ENCODE measurements at places on chromosomes 3 and 15. TPM values are rescaled to one million over a fixed set of nuclear protein-coding genes. Genes with fewer than 3 reads are reported as not detected.

Gene TMCO5A
- total RNA-seq = not detected

- H3K27ac ChIP-seq = peak overlapping the region; percentile 43
- DNase-seq = no peak
- peaks cover 25% of the 10 kb centered on the region for H3K4me1 ChIP-seq
- peaks cover 18% of the 10 kb centered on the region for H3K36me3 ChIP-seq
- H3K27me3 ChIP-seq = no peaks in the 10 kb centered on the region
Measured at GRCh38 chr3:170144437-170144843, 37.1 kb downstream of the PHC3 start.

DNA sequence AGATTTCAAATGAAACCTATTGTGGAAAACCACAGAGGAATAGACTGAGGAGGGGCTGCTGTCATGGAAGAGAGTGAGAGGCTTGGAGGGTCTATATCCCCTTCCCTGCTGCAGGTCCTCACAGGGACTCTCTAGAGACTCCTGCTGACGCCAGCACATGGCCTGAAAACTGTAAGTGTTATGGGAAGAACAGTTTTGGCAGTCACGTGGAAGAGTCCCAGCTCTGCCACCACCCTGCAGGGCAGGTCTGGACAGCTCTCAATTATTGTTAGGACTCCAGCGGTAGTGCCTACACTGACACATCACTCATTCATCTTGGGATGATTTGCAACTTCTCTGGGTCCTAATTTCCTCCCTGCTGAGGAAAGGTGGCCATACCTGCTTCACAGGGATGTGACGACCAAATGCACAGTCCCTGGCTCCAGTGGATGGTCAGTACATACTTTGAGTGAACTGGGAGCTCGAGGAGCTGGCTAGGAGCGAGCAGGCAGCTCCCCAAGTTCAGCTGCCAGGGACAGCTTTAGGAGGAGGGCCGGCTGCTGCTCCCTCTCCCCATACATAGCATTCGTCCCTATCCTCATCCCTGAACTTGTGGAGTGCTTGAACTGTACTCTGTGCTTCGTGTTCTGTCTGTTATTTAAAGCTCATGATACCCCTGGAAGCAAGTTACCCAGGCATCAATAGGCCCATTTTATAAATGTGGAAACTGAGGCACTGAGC is 49.2 kb downstream of the CTXND1 start:
- H3K27ac ChIP-seq = no peak overlapping the region
- no peak overlapping the region for H3K4me3 ChIP-seq
- DNase-seq = no peak

DNA sequence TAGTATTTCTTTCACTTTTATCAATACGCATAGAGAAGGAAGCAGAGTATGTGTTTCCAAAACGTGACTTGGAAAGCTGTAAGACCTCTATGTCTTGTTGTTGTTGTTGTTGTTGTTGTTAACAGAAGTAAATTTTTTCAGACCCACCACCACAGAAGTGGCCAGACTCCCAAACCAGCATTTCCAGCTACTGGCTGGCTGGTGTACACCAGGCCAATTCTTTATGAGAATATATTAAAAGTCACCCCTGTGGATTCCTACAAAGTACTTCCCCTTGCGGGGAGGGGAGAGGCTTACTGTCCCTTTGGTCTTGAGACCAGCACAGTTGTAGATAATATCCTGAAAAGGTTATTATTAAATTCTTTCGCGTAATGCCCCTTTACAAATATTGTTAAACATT is 1.6 kb upstream of the FOXP1 start:
- peak overlapping the region; percentile 91 for H3K27ac ChIP-seq
- H3K27me3 ChIP-seq = peaks cover 1% of the 10 kb centered on the region
- peak overlapping the region; percentile 87 for H3K4me3 ChIP-seq
- peaks cover 10% of the 10 kb centered on the region for H3K36me3 ChIP-seq
- peak; percentile 14 for DNase-seq
- H3K4me1 ChIP-seq = peaks cover 49% of the 10 kb centered on the region

Gene CCDC39
- not detected for total RNA-seq

Gene IMPG2
- total RNA-seq = 0.10 TPM

GRCh38 chr3:3461317-3461716 is 281.8 kb upstream of the CRBN start:
- H3K4me3 ChIP-seq = no peak overlapping the region
- H3K27ac ChIP-seq = no peak overlapping the region
- DNase-seq = no peak

Gene SAMMSON
- not detected for total RNA-seq

DNA sequence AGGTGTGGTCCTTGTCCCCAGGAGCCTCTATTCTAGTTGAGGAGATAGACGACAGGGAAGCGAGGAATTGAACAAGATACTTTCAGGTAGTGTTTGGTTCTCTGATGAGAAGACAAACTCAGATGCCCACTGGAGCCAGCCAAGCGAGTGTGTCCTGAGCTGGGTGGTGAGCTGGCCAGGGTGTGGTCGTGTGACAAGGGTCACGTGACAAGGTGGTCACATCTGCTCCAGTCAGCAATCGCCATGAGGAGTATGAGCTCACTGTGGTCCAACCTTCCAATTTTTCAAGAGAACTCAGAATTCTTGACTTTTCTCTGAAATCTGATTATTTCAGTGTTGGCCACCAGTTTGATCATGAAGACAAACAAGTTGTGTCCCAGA is 39.5 kb downstream of the SLC6A6 start:
- H3K27me3 ChIP-seq = no peaks in the 10 kb centered on the region
- peaks cover 8% of the 10 kb centered on the region for H3K4me1 ChIP-seq
- no peak overlapping the region for H3K27ac ChIP-seq
- DNase-seq = no peak

- H3K4me1 ChIP-seq = peaks cover 76% of the 10 kb centered on the region
- no peaks in the 10 kb centered on the region for H3K36me3 ChIP-seq
- no peak for DNase-seq
- no peak overlapping the region for H3K27ac ChIP-seq
Measured at GRCh38 chr15:85496151-85496550, 115.7 kb downstream of the AKAP13 start.

Gene HLTF
- 22.3 TPM for total RNA-seq

Gene GOLGA6L6
- not detected for total RNA-seq

Gene MBD4
- total RNA-seq = 53.7 TPM

- H3K4me1 ChIP-seq = no peaks in the 10 kb centered on the region
- H3K36me3 ChIP-seq = no peaks in the 10 kb centered on the region
- DNase-seq = no peak
- no peaks in the 10 kb centered on the region for H3K27me3 ChIP-seq
Measured at GRCh38 chr15:25733036-25733855, 129.9 kb downstream of the ATP10A start.

Gene MYZAP
- total RNA-seq = 0.63 TPM

GRCh38 chr3:184812662-184813042 is 686 bp downstream of the VPS8 start:
- H3K36me3 ChIP-seq = peaks cover 8% of the 10 kb centered on the region
- peak; percentile 33 for DNase-seq
- peaks cover 53% of the 10 kb centered on the region for H3K4me1 ChIP-seq
- peak overlapping the region; percentile 87 for H3K4me3 ChIP-seq
- no peaks in the 10 kb centered on the region for H3K27me3 ChIP-seq

- H3K36me3 ChIP-seq = no peaks in the 10 kb centered on the region
- no peak for DNase-seq
- no peak overlapping the region for H3K4me3 ChIP-seq
- no peaks in the 10 kb centered on the region for H3K27me3 ChIP-seq
Measured at GRCh38 chr15:85047271-85047948, 65.8 kb downstream of the PDE8A start.

DNA sequence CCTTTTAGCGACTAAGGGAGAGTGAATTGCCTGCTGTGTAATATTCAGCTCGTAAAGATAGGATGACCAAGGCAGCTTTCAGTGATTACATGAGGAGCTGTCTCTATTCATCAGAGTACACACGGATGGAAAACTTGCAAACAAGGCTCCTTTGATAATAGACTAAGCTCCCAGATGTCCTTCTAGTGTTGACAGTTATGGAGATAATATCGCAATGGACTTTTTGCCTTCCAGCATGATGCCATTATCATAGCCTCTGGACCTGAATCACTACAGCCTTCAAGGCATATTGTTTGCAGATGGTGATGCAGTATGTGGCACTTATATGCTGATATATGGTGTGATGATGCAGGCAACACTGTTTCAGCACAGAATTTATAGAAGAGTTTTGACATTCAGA is 93.9 kb downstream of the ECT2 start:
- no peak overlapping the region for H3K27ac ChIP-seq
- DNase-seq = no peak
- H3K27me3 ChIP-seq = peaks cover 9% of the 10 kb centered on the region
- H3K4me3 ChIP-seq = no peak overlapping the region
- H3K4me1 ChIP-seq = peaks cover 4% of the 10 kb centered on the region

Gene C3orf85
- total RNA-seq = not detected

Gene ACTC1
- total RNA-seq = not detected

DNA sequence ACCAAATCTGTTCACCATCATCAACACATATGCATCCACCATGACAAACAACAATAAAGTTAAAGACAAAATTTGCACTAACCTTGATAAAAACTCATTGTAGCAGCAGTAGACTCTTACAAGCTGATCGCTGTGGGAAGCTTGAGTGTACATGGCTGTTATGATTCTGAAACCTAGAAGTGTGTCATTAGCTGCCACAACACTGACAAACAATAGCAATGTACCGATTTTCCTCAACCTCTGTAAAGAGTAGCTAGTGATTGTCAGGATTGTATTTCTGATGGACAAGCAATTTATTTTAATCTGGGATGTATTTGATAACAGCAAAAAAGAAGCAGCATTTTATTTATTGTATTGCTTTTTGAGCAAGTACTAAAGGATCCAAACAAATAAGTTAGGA is 1357.7 kb downstream of the ROBO1 start:
- no peaks in the 10 kb centered on the region for H3K4me1 ChIP-seq
- H3K27me3 ChIP-seq = no peaks in the 10 kb centered on the region
- no peaks in the 10 kb centered on the region for H3K36me3 ChIP-seq
- H3K27ac ChIP-seq = no peak overlapping the region
- no peak overlapping the region for H3K4me3 ChIP-seq
- no peak for DNase-seq

- no peaks in the 10 kb centered on the region for H3K4me1 ChIP-seq
- H3K27me3 ChIP-seq = no peaks in the 10 kb centered on the region
- no peak overlapping the region for H3K4me3 ChIP-seq
- no peaks in the 10 kb centered on the region for H3K36me3 ChIP-seq
Measured at GRCh38 chr3:128835096-128835495, 44.3 kb upstream of the ACAD9 start.

- H3K27ac ChIP-seq = no peak within 1 kb of the TSS
- H3K4me1 ChIP-seq = peaks cover 27% of the 10 kb centered on the region
- peaks cover 6% of the 10 kb centered on the region for H3K27me3 ChIP-seq
- no peaks in the 10 kb centered on the region for H3K36me3 ChIP-seq
- DNase-seq = peak; percentile 87
Measured at GRCh38 chr15:40843885-40844695, at the start of gene SPINT1. Gene SPINT1, plus strand, starts transcription at chr15:40844048. Its CDS starts 507 bp downstream, at chr15:40844555.

DNA sequence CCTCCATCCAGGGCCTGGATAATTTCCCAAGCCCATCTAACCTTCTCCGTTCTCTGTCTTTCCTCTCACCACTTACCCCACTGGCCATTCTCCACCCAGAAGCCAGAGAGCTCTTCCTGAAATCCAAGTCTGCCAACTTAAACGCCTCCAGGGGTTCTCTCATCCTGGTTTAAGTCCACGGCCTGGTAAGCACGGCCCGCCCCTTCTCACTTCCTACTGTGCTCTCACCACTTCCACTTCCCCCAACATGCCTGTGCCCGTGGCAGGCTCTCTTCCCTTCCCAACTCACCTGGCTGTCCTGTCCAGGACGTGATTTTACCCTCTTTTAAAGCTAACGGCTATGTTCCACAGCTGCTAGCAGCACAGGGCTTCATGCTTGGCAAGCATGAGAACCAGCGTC is 1.7 kb upstream of the CX3CR1 start:
- H3K27me3 ChIP-seq = no peaks in the 10 kb centered on the region
- no peak overlapping the region for H3K27ac ChIP-seq
- peaks cover 15% of the 10 kb centered on the region for H3K4me1 ChIP-seq
- H3K4me3 ChIP-seq = no peak overlapping the region
- no peaks in the 10 kb centered on the region for H3K36me3 ChIP-seq
- DNase-seq = no peak

GRCh38 chr15:72902245-72902918 is 118.8 kb upstream of the ADPGK start:
- H3K4me1 ChIP-seq = no peaks in the 10 kb centered on the region
- H3K4me3 ChIP-seq = no peak overlapping the region
- no peak for DNase-seq
- peaks cover 44% of the 10 kb centered on the region for H3K27me3 ChIP-seq
- no peak overlapping the region for H3K27ac ChIP-seq

GRCh38 chr15:63481105-63481810 is 23.1 kb upstream of the USP3 start:
- peak; percentile 73 for DNase-seq
- H3K4me3 ChIP-seq = no peak overlapping the region
- H3K4me1 ChIP-seq = peaks cover 80% of the 10 kb centered on the region
- no peaks in the 10 kb centered on the region for H3K36me3 ChIP-seq
- peak overlapping the region; percentile 85 for H3K27ac ChIP-seq

DNA sequence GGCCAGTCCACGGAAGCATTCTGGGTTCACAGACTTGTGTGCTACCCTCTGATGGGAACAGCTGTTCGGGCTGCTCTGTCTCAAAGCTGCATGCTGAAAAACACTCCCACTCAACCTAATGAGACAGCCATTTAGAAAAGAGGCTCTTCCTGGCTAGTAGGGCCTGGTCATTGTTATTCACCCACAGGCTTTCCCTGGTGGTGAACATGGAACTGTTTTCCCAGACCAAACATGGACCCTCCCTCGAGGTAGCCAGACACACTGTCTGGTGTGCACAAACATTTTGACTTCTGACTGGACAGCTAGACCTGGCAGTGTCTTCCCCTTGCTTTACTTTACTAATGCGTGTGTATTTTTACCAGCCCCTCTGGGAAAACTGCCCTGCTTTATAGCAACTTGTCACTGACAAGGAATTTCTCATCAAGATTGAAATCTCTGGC is 39.0 kb downstream of the MECOM start:
- DNase-seq = no peak
- no peak overlapping the region for H3K4me3 ChIP-seq

Gene C3orf22
- not detected for total RNA-seq

Gene MEIS2
- total RNA-seq = not detected

DNA sequence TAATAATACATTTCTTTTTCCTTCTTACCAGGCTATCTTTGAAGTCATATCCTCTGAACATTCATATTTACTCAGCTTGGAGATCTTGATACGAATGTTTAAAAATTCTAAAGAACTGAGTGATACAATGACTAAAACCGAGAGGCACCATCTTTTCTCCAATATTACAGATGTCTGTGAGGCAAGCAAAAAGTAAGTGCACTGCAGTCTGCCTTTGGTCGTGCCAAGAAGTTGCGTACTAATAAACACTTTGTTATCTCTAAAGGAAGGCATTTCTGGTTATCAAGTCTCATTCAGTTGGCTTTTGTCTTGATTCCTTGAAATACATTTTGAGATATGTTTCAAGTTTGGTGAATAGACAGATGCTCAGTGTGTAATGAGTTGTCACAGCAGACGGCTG is 31.6 kb downstream of the ARHGEF26 start:
- no peak overlapping the region for H3K27ac ChIP-seq
- no peak for DNase-seq
- no peaks in the 10 kb centered on the region for H3K4me1 ChIP-seq
- no peaks in the 10 kb centered on the region for H3K36me3 ChIP-seq
